ENCODE measurements at places on chromosomes 11 and 22.

DNA sequence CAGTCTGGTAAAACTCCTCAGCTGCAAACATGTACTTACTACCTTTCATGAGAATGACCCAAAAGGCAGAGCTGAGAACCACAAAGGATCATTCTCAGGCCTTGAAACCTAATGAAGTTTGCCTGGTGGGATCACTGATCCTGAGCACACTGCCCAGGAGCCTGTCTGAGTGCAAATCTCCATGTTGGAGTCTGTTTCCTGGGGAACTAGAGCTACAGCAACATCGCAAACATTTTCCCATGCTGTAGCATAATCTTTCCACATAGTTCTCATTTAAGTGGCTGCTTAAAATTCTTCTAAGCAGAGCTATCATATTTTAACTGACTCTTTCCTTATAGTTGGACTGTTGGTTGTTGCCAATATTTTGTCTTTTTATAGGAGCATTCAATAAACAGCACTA is 58.5 kb downstream of the GUCY1A2 start:
- no peak for DNase-seq

DNA sequence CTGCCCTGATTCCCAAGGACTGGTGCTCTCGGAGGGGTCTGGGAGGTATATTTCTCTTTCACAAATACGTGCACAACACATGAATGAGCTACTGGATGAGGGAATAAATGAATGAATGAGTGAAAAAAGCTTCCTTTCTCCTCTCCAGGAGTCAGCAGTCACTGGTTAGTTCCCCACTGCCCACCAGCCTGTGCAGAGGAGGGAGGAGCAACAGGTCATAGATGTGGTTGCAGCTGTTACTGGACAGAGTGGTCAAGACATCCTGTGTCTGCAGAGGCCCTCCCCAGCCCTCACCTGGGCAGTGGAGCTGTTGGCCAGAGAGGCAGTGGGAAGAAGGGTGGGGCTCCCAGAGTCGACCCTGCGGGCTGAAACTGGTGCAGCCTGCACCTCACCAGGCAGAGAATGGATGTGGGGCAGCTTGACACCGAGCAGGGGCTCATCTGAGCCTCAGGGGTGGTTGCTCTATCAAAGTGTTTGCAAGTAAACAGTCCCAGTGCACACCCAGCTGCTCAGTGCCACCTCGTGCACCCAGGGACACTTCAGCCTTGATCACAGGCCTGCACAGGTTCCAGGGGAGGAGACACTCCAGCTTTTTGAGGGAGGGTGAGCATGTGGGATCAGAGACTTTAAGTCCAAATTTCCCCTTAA is 1.4 kb upstream of the VPREB1 start:
- no peak for DNase-seq

DNA sequence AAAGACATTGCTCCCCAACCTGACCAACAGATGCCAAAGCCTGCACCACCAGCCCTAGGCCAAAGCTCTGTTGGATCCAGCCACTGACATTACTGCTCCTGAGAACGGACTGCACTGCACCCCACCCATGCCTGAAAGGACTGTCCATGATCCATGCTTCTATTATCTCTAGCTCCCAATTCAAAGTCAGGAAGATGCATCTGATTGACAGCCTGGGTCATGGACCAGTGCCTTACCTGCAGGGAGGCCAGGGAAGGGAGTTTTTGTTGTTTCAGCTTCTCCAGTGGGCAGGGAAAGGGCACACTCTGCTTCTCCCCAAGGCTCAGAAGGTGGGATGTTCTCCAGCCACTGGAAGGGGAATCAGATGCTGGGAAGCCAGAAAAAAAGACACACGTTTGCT is 4.8 kb upstream of the PRDM11 start:
- DNase-seq: no peak

- peak; percentile 91 for DNase-seq
Measured at GRCh38 chr22:49930596-49931412, 12.4 kb downstream of the CRELD2 start.

- no peak for DNase-seq
Measured at GRCh38 chr22:44755956-44756361, 3.6 kb downstream of the ARHGAP8 start.

- DNase-seq: peak; percentile 55
Measured at GRCh38 chr11:77046060-77046501, 11.9 kb downstream of the B3GNT6 start.

- DNase-seq: no peak
Measured at GRCh38 chr11:91129596-91129995, 906.7 kb upstream of the CHORDC1 start.

GRCh38 chr22:39664485-39665200 is 94.1 kb downstream of the CACNA1I start:
- peak; percentile 8 for DNase-seq

GRCh38 chr11:129917231-129917630 is 21.9 kb upstream of the NFRKB start:
- DNase-seq: no peak

- DNase-seq: no peak
Measured at GRCh38 chr11:83039566-83039965, 32.1 kb downstream of the RAB30 start.

GRCh38 chr11:64085906-64086257 is 50.2 kb downstream of the FLRT1 start:
- no peak for DNase-seq

DNA sequence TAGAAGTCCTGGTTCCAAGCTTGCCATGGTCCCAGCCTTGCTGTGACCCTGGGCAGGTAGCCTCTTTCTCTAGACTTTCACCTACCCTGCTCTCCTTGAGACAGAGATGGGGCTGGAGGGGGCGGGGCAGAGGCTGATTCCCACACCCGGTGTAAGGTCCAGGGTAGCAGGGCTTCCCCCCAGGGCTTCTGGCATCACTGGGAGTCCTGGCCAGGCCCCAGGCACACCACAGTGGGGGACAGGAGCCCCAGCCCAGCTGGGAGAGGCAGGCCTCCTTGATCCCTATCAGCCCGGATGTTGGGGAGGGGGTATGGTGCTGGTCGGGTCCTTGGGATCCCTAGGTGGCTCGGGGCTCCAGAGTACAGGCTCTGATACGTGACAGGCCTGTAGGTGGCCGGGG is 1.7 kb upstream of the NUDT8 start:
- DNase-seq: no peak

DNA sequence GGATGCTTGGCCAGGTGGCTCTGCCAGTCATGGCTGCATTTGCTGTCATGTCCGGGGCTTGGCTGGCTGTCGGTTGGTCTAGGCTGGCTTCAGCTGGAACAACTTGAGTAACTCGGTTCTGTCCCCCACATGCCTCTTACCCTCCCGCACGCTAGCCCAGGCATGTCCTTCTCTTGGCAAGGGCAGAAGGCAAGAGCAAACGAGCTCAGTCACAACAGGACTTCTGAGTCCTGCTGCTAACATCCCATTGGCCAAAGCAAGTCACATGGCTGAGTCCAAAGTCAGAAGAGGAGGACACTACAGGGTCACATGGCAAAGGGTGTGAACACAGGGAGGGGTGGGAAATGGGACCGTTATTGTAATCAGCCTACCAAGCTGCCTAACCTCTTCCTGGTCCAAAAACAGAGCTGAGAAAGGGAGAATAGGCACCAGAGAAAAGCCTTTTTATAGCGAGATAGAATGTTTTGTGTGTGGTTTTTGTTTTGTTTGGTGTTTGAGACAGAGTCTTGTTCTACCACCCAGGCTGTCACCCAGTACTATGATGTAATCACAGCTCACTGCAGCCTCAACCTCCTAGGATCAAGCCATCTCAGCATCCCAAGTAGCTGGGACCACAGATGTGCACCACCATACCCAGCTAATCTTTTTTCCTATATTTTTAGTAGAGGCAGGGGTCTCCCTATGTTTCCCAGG is 81.9 kb downstream of the MN1 start:
- DNase-seq: no peak

DNA sequence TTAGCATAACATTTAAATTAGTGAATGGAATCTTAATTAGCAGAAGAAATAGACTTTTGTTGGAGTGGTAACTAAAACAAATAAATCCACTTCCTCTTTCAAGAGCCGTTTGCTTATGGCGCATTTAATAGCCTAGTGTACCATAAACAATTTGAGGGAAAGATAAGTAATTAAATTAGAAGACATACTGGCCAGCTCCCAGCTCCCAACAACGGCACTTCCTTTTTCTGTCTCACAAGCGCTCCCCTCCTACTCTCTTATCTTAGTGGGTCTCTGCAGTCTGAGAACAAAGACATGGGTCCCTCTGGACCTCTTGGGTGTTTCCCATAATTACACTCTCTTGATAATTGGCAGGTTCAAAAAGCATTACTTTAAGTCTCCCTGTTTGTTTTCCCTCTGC is 146.0 kb downstream of the OPCML start:
- DNase-seq: no peak

- no peak for DNase-seq
Measured at GRCh38 chr11:5293028-5293427, 8.7 kb downstream of the OR51B4 start.

DNA sequence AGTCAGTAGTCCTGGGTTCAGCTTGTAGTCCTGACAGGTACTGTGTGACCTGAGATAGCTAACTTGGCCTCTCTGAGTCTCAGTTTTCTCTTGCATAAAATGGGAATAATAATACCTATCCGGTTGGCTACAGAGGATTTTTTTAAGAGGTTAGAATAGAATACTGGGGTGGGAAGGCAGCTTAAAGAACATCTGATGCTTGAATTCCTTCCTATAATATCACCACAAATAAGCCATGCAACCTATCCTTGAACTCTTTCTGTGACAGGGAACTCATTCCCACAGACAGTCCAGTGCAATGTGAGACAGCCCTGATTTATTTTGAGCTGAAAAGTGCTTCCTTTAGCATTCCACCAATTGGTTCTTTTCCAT is 110.1 kb downstream of the CCDC81 start:
- no peak for DNase-seq

DNA sequence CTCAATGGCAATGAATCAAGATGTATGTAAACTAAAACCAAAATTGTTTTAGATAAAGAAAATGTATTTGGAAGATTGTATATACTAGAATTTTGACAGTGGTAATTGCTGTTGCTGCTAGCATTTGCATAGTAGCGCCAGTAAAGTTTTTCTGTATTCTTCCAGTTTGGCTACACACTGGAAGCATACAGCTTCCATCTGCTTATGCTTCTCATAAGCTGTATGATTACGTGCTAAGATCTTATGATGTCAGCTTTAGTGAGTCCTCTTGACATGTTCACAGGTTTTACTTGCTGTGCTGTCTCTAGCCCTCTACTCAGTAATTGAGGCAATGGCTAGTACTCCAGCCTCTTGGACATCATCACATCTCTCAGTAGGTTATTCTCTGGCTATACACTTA is 256.3 kb downstream of the DDX10 start:
- no peak for DNase-seq

DNA sequence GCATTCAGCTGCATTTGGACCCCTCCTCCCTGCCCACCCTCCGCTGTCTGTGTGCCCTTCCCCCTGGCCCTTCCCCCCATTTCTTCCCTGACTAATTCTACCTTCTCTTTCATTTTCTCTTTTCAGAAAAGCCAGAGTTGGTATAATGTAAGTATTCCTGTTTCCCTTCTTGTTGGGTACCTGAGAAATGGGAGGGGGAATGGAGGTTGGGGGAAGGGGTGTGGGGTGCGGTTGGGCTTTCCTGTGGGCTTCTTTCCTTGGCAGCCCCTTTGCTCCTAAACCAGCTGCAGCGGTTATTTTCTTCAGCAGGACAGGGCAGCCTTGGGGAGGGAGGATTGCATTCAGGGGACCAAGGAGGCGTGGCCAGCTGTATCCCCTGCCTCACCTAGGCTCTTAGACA is 70.2 kb downstream of the SCN3B start:
- no peak for DNase-seq

DNA sequence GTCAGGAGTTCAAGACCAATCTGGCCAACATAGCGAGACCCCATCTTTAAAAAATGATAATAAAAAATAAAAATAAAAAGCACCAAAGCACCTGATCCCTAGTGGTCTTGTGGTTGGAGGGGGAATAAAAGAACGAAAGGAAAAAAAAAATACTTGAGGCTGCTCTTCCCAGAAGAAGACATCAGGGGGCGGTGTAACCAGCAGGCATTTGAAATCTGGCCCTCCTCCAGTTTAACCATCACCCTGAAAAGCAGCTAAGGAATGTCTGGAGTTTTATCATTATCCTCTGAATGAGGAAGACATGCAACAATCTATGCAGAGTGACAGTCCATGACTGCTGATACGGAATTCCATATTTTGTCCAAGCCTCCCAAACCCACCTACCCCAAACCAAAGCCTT is 5.6 kb upstream of the KCTD17 start:
- DNase-seq: peak; percentile 51

DNA sequence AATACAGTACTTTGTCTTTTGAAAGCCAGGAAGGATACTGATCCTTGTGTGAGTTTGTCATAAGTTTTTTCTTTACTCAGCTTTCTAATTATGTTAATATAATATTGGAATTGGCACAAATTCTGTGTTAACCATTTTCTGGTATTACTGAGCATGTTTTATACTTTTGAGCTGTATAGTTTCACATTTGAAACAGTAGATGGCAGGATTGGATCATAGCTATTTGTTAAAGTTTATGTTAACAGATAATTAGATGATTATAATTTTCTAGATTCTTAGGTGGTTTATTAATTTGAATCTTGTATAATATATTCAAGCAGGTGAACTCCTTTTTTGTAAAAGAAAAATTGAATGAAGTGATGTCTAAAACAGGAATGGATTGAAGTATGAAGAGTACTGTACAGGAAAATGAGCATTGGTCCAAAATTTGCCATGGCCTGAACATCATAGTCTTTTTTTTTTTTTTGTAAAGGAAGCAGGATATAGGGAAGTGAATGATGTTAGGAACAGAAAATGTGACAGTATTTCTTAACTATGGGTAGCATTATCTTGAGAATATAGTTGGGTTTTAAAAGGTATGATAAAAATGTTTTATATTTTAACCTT is 102.0 kb downstream of the CYP2R1 start:
- DNase-seq: peak; percentile 8

DNA sequence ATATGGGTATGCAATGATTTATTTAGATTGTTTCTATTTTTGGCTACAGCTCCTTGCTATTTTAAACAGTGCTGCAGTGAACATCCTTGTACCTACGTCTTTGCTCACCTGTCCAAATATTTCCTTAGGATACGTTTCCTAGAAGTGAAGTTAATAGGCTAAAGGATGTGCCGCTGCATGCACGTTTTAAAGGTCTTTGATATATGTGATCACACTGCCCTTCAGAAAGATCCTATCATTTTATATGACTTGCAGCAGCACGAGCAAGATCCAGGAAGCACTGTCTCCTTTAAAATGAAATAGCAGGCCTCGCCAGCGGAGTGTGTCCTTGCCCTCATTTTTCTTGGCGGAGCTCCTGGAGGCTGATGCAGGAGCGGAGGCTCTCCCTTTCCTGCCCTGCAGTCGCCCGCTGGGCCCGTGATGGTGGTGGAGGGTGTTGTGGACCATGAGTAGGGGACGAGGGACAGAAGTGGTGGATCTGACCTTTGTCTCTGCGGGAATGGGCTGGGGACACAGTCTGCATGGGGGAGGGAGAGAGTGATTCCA is 19.4 kb downstream of the RPS6KA4 start:
- no peak for DNase-seq

- DNase-seq: no peak
Measured at GRCh38 chr11:62602141-62603071, 741 bp upstream of the MTA2 start.

DNA sequence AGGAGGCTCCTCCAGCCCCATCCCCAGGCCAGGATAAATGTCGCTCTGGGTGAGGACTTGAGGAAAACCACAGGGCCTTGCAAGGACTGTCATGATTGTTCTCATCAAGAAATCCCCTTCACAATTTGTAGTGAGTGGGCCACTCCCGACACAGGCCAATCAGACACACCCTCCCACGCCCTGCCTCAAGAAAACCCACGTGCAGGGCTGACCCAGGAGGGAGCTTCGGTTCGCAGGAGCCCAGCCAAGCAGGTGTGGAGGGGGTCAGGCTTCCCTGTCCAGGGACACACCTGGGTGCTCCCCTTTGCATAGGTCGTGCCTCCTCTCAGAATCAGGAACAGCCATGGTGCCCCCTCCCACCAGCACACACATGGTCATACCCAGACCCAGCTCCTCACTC is 43.2 kb downstream of the SHANK2 start:
- DNase-seq: no peak
